ENCODE measurements at places on chromosomes 7 and 10.

- no peak for DNase-seq
These were observed 1.9 kb downstream of the EZH2 start for GRCh38 chr7:148882192-148882591.

GRCh38 chr10:13971601-13972475 lies 358.9 kb downstream of the FRMD4A start:
- no peak for DNase-seq

- no peak for DNase-seq
These were observed 37.2 kb downstream of the HTRA1 start for GRCh38 chr10:122498521-122498920.

DNA sequence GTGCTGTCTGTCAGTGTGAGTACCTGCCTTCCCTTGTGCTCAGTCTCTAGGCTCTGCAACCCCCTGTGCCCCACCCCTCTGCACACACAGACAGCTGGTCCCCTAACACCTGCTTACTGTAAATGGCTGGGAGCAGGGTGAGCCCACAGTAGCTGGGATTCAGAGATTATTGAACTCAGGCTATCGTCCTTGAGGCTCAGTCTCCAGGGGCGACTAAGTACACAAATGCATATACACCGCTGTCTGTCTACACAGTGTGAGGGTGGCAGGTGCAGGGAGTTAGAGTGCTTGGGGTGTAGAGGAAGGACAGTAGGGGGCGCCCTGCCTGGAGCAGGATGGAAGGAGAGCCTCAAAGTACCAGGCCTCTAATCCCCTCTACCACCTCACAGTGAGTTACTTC lies 12.9 kb downstream of the UPP1 start:
- no peak for DNase-seq

- DNase-seq, result no peak
These were observed 75.3 kb downstream of the CALN1 start for GRCh38 chr7:72336632-72337389.
